ENCODE measurements at places on chromosomes 16 and 17. TPM values are rescaled to one million over a fixed set of nuclear protein-coding genes. Genes with fewer than 3 reads are reported as not detected.
A peak's percentile ranks its signal among the peaks of the same experiment; 100 is the strongest.

The EMP2 gene
- 0.45 TPM for total RNA-seq

DNA sequence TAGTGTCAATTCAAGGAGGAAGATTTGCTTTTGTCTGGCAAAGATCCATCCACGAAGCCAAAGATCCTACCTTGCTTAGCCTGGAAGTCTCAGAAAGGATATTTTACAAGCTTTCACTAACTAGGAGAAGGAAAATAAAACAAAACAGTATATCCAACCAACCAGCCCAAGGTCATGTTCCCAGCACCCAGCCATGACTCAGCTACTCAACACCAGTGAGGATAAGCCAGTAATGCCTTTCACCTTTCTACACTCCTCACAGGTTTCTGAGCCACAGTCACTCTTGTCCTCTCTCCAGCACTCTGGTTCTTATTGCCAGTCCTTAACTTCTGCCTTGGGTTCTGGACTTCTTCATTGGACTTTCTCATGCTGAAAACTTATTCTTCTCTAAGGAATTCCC, 116.2 kb downstream of the CDH11 start:
- DNase-seq, result no peak

- no peak for DNase-seq
Observed at GRCh38 chr17:78266231-78266631, 34.8 kb downstream of the TMEM235 start.

DNA sequence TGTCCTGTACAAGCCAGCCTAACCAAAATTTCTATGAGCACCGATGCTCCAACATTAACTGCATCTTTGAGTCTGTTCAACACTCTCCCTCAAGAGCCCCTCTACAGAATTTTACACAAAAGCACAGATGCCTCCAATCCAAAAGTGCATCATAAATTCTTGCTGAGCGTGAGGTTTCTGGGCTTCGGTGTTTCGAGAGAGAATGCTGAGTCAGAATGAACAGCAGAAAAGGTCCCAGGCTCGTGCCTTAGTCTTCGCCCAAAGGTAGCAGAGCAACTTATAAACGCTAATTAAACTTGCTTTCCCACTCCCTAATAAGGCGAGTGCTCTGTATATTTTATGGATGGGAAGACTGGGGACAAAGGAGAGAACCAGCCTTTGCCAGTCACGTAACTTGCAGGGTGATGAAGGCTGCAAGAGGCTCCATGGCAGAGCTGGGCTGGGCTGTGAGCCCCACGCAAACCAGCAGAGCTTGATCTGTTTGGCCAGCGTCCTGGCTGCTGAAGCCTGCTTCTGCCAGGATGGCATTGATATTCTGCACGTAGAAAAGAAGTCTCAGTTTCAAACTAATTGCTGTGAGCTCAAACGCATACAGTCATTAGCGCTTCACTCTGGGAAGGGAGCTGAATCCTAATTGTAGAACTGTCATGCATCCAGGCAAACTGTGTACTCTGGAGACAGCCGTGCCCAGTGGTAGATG, 138.5 kb downstream of the DNAH9 start:
- no peak for DNase-seq

DNA sequence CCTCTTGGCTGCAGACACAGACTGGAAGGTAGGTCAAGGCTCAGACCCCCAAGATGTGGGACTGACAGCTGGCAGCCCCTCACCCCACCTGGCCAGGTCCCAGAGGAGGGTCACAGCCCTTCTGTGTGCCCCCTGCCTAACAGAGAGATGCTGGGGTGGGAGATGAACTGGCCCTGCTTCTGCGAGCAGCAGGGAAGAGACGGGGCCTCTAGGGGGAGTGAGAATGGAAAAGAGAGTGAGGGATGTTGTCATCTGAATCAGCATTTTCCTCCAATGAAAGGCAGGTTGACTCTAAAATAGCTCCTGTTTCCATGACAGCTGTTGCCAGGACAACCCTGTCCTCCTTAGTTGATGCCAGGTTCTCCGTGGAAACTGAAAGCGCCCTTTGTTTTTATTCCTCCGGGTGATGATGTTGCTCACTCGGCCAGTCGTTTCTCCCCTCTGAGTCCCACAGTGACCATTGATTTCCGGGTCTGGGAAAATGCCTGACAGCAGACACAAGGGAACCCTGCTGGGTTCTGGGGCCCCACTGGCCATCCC, 4.9 kb upstream of the NDRG4 start:
- DNase-seq, result peak; percentile 96

Measured in renal cortical epithelial cell (primary cell).